ENCODE measurements at places on chromosomes 1 and 21.

DNA sequence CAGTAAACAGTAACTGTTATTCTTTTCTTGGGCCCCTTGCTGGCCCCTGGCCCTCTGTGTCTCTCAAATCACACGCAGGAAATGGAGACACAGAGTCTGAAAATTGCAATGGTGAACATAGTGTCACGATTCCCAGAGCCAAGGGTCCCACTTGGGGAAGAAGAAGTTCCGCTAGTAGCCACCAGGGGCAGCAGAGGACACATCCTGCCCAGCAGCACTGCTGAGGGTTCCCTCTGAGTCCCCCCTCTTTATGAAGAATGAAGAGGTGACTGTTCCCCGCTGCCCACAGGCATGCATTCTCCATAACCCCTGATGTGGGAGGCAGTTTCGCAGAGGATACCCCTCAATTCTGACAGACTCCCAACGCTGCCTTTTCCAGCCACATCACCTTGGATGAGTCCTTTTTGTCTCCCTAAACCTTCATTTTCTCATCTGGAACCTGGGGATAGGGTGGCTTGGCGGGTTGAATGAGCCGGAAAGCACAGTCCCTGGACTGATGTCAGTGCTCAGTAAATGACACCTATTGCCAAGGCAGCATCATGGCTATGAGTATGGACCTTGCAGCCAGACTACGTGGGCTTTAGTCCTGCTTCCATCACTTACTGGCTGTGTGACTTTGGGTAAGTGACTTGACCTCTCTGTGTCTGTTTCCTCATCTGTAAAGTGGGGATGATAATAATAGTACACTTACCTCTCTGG is 238.0 kb upstream of the TMEM51 start:
- no peak for DNase-seq

DNA sequence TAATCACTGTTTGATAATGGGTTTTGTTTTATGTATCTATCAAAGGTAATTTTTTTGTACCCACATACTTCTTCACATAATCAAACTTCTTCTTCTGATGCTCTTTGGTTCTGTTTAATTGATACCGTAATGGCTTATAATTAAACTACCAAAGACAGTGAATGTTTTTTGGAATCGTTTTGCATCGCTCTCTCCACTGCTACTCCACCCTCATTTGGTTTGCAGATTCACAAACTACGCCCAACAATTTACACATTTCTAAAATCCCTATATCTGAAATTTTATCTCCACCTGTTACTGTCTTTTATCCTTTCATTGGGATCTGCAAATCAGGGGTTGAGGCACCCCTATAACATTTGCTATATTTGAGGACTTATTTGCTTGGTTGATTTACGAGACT is 319.6 kb downstream of the RWDD3 start:
- no peak for DNase-seq

GRCh38 chr1:185853739-185854138 is 119.5 kb downstream of the HMCN1 start:
- no peak for DNase-seq

DNA sequence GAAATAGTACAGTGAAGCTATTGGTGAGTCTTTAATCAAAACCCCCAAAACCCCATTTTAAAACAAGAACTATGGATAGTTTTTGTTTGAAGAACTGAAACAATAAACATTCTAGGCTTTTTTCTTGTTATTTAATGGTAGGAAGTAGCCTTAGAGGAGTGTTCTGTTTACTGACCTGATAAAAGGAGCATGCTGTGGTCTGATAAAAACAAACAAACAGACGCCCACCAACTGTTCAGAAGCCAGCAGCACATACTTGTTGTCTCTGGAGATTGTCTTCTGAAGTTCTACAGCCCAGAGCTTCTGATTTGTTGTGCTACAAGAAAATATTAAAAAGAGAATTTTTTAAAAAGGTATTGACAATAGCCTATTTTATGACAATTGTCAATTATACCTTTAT is 54.1 kb upstream of the CFAP298 start:
- no peak for DNase-seq

DNA sequence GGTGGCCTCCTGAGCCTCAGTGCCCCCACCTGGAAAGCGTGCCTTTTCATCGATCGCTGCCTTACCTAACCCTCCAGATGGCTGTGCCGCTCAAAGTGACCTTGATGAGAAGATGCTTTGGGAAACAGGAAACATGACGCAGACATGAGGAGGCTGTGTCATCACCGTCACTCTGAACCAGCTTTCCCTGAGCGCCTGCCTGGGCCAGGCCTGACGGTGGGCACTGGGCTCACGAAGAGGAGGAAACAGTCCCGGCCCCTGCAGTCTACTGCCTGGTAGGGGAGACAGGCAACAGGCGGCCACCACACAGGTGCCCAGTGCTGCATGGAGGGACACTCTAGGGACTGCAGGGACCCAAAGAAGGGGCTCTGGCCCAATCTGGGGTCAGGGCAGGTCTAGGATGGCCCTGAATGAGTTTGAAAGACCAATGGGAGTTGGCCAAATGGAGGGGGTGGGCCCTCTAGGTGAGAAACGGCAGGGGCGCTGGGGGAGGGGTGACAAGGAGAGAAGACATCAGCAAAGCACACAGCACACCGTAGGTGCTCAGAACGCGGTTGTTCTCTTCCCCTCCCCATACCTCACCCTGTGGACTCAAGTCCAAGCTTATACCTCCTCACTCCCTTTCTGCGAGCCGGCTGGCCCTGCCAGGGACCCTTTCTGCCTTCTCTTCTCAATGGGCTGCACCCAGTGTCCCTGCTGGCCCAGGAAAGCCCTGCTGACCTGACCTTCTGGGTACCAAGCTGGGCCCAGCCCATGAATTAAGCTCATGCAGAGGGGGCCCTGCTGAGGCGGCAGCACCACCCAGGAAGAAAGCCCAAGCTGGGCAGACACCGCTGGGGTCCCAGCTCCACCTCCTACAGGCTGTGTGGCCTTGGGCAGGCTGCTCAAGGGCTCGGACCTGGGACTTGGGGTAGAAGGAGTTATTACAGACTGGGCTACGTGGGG is 44.9 kb downstream of the GLIS1 start:
- DNase-seq: no peak

- DNase-seq: no peak
These were observed 249.0 kb downstream of the PRDM2 start for GRCh38 chr1:13948888-13949391.

- DNase-seq: no peak
These were observed 171.1 kb downstream of the DAB1 start for GRCh38 chr1:57252597-57253294.

- no peak for DNase-seq
These were observed 22.7 kb downstream of the KCNQ4 start for GRCh38 chr1:40806240-40806639.

- no peak for DNase-seq
These were observed 82.1 kb downstream of the PTPN14 start for GRCh38 chr1:214469290-214469689.

DNA sequence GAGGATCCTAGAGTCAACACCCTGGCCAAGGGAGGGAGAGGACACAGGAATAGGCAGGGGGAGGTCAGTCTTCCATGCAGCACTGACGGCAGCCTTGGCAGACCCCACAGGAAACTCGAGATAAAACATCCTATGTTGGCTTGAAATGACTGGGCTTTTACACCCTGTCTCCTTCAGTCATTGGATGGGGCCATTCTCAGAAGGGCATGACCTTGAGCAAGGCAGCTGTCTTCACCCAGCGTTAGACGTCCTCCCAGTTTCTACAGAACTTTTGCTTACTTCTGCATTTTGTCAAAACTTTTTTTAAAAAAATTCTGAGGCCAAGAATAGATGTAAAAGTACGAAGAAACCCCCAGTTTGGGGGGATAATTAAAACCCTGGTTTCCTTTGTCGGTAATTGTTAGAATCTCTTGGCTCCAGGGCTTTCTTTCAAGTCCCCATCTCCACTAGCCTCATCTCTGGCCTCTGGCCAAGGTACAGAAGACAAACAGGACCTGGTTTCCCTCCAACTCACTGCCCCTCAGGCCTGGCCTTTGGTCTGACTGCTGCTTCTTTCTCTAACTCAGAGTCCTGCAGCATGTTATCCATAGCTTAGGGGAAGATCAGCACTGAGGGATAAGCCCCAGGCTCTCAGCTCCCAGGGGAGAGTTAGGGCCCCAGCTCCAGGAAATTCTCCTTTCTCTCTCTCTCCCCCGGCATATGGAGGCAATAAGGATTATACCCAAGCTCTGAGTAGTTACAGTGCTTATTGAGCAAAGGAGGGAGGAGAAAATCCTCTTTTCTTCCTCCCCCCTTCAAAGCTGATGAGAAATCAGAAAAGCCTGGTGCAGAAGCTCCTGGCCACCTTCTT is 51.6 kb upstream of the KCND3 start:
- DNase-seq: no peak

- DNase-seq: no peak
These were observed 71.3 kb downstream of the GRIK3 start for GRCh38 chr1:36963006-36963405.

GRCh38 chr1:17023102-17023501 is 11.4 kb upstream of the ATP13A2 start:
- no peak for DNase-seq

GRCh38 chr21:44989537-44989886 is 49.7 kb downstream of the SLX9 start:
- no peak for DNase-seq

GRCh38 chr1:87072411-87072810 is 158.0 kb downstream of the HS2ST1 start:
- DNase-seq: no peak

GRCh38 chr1:70966018-70966638 is 81.5 kb downstream of the PTGER3 start:
- no peak for DNase-seq

DNA sequence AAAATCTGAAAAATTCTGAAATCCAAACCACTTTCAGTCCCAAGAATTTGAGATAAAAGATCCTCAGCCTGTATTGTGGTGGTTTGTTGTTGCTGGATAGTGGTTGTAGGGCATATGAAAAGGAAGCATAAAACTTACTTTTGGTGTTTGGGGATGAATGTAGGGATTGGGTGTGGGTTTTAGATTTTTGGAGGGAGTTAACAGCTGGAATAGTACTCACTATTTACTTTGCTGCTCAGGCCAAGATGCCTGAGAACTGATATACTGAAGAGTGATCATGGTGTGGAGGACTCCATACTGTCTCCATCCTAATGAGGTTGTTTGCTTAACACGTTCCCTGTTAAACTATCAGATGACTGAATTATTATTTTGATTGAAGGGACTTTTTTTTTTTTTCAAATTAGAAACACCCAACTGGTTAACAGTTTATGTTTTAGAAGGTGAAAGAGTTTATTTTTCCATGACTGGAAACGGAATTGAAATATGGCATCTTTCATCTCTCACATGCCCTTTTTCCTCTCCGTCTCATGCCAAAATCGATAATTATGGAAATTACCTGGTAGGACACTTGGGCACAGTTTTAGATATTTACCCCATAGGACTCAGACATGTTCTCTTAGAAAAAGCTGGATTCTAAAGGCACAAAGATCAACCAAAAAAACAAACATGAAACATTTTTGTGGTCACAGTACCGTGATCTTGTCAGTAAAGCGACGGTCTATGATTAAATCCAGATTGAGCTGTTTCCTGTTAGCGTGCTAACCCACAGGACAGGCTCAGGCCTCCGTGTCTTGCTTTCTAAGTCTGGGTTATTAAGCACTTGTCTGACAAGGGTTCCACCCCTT is 37.3 kb downstream of the RGL1 start:
- DNase-seq: peak; percentile 64

DNA sequence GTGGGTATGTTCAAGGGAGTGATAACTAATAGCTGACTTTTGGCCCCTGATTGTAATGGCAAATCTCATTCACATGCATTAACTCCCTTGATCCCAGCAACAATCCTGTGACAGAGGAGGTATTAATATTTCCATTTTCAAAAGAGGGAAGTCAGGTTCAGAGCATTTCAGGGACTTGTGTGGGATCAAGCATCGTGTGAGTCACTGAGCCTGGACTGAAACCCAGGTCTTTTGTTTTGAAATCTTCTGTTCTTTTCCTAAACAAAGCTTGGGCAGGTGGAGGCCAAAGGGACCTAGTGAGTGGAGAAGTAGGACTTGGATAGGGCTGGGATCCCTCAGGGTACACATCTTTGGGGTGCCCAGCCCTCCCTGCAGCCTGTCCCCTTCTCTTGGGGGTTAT is 37.9 kb downstream of the ETNK2 start:
- no peak for DNase-seq

DNA sequence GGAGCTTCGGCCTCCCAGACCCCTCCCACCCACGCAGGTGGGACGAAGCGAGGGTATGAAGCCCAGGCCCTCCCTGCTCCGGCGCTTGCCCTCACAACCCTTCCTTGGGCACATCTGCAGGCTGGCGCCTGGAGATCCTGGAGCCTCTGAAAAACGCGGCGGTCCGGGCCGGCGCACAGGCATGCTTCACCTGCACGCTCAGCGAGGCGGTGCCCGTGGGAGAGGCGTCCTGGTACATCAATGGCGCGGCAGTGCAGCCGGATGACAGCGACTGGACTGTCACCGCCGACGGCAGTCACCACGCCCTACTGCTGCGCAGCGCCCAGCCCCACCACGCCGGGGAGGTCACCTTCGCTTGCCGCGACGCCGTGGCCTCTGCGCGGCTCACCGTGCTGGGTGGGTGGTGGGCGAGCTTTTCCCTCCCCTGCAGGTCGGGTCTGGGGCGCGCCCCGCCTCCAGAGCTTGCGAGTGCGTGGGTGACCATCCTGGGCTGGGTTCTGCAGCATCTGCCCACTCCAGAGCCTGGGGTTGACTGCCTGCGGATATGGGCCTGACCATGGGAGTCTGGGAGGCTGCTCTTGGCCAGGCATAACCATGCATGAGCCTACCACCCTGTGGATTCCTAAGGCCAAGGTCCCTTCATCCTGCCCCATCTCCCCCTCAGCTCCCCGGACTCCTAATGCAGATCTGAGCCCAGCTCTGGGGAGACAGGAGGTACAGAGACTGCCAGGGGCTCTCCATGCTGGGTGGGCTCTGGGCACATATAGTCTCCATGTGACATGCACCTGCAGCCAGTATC is 89.8 kb downstream of the TRIM11 start:
- no peak for DNase-seq

DNA sequence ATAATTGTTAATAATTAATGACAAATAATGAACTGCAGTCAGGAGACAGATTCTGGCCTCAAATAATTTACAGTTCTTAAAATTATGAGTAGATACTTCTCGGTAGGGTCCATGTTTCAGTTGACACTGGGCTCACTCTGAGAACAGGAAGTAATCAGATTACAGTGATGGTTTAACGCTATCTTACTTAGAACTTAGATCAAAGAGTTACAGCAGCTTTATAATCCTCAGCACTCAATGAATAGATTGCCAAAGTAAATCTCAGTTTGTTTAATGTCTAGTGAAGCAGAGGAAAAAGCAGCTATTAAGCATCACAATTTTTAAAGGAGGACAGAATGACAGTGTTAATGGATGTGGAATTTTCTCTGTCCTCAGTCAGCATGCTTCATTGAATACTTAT is 79.6 kb downstream of the PDE4B start:
- no peak for DNase-seq

DNA sequence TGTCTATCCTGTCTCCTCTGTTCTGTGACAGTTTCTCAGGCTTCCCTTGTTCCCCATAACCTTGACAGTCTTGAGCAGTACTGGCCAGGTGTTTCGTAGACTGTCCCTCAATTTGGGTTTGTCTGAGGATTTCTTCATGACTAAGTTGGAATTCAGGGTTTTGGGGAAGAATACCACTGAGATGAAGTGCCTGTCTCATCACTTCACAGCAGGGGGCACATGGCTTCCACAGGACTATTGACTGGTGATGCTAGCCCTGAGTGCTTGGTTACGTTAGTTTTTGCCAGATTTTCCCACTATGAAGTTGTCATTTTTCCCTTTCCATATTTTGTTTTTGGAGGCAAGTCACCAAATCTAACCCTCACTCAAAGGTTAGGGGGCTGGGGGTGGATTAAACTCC is 45.7 kb downstream of the CDCP2 start:
- no peak for DNase-seq

- no peak for DNase-seq
These were observed 62.8 kb upstream of the SCCPDH start for GRCh38 chr1:246661451-246661850.

- DNase-seq: no peak
These were observed 6.3 kb downstream of the CLDN8 start for GRCh38 chr21:30209601-30210000.

Measured in pulmonary artery endothelial cell (primary cell).